ENCODE measurements at places on chromosomes 7 and 10. TPM values are rescaled to one million over a fixed set of nuclear protein-coding genes. Genes with fewer than 3 reads are reported as not detected.

The HMX2 gene
- total RNA-seq, result not detected

The PRF1 gene
- total RNA-seq, result not detected

The SPDYE11 gene
- total RNA-seq, result not detected

The CABCOCO1 gene
- total RNA-seq, result not detected

The TBL2 gene
- total RNA-seq, result 65.2 TPM

The PSD gene
- total RNA-seq, result 0.43 TPM

The SLC16A12 gene
- 3.6 TPM for total RNA-seq

The ANLN gene
- total RNA-seq, result 8.2 TPM

The MYOZ1 gene
- not detected for total RNA-seq

The LLCFC1 gene
- total RNA-seq, result not detected
